Stimulated activated CD8-positive, alpha-beta memory T cell treated with anti-CD3 and anti-CD28 coated beads, Interleukin-4, amount 100 ng/mL, for 4 hours (primary cell): ENCODE measurements at places on chromosomes 4 and X.

GRCh38 chr4:106494066-106494465 lies 125.5 kb upstream of the GIMD1 start:
- DNase-seq = no peak

DNA sequence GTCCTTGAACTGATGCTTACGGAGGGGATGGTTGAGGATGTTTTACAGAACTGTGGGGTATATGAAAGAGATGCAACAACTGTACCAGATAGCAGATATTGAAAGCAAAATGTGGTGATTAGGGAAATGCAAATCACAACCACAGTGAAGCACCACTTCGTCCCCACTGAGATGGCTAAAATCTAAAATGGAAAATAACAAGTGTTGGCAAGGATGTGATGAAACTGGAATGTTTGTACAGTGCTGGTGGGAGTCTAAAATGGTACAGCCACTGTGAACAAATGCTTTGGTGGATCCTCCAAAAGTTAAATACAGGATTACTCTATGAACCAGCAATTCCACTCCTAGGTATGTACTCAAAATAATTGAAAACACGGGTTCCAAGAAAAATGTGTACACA lies 22.9 kb downstream of the XG start:
- DNase-seq = no peak

GRCh38 chrX:138127314-138127713 lies 561.4 kb downstream of the ZIC3 start:
- DNase-seq = no peak

- no peak for DNase-seq
These were observed 80.9 kb downstream of the NKX6-1 start for GRCh38 chr4:84417997-84418709.

GRCh38 chr4:154618708-154619315 lies 6.4 kb upstream of the FGG start:
- DNase-seq = no peak

DNA sequence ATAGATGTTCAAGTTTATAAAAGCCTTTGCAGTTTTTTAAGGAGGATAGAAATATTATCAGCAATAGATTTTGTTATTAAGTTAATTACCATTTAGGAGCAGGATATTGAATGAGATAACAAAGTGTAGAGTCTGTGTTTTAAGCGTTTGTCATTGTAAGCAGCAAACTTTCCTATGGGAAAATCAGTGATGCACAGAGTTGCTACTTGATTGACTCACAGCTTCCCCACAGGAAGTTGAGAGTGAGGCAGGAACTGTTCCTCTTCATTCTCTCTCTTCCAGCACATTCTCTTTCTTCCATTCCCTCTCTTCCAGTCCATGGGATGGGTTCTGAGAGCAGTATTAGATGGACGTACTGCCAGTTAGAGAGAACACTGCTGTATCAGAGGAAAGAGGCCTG lies 867.7 kb upstream of the AGA start:
- DNase-seq = no peak

- DNase-seq = no peak
These were observed 37.7 kb downstream of the MECP2 start for GRCh38 chrX:154059729-154060245.
